ENCODE measurements at places on chromosomes 16 and 17. TPM values are rescaled to one million over a fixed set of nuclear protein-coding genes. Genes with fewer than 3 reads are reported as not detected.

Gene CDH8
- 1.3 TPM for total RNA-seq

DNA sequence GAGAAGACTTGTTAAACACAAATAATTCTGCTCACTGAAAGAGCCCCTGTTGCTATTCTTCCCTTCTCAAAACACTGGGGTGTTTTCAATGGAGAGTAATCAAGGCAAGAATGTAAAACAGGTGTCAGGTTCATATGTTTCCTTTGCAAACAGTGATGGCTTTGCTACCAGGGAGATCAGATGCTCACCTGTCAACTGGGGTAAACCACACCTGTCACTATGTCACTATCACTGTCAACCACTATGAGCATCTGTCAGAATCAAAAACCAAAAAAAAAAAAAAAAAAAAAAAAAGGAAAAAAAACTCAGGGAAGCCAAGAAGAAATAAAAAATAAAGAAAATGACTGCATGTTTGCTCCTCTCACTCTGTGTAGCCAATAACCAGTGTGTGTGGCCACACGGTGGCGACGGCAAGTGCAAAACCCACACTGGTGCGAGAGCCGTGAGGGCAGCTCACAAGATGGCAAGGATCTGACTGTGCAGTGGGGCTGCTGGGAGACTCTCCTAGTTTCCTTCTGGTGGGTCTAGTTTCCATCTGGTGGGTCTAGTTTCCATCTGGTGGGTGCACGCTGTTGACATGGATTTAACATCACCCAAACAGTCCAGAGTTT is 22.7 kb downstream of the USP22 start:
- no peak for DNase-seq

GRCh38 chr17:41559548-41559947 is 12.3 kb downstream of the KRT9 start:
- DNase-seq: peak; percentile 49

DNA sequence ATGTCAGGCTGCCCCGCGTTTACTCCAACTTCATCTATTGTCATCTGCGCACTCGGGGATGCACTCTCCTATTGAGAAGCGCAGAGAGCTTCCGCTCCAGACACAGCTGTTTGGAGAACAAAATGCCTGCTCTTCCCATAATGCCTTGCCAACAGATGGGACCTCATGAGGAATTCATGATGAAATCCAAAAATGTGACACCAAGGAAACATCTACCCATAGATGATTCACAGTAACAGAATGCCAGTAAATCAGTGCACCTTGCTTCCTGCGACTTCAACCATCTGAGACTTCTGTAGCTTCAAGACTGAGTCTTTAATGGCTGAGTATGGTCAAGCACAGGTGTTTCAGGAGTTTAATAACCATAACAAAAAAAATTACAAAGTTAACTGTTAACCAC is 1144.9 kb upstream of the GOT2 start:
- no peak for DNase-seq

- DNase-seq: no peak
Measured at GRCh38 chr17:66849851-66850580, 15.1 kb downstream of the CACNG5 start.

Gene RHBDL3
- total RNA-seq: 0.24 TPM

DNA sequence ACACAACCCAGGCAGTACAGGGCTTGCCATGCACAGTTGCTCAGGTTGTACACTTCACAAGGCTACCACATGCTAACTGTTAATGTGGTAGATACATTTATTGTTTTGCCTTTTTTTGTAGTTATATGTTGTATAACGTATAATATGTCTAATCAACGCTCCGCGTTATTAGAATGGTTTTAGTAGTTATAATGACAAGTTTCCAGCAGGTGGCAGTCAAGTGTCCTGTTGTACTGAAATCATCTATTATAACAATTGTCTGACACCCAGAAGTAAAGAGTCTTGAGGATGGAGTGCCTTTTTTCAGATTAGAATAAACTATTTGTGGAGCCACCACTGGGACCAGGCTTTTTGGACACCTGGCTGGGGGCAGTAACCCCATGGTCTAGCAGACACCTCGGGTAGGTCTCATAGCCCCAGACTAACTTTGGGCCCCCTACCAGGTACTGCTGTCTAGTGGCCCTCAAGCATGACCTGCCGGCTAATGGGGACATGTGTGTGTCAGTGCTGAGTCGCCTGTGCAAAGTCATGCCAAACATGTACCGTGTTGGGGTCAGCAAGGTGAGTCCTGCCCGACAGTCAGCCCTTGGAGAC is 32.8 kb downstream of the MYO15A start:
- DNase-seq: peak; percentile 45

- DNase-seq: no peak
Measured at GRCh38 chr17:70357190-70357589, 187.9 kb downstream of the KCNJ2 start.

Gene SOX15
- total RNA-seq: not detected

Gene TBC1D3C
- not detected for total RNA-seq

- DNase-seq: no peak
Measured at GRCh38 chr16:31767267-31767666, 106.3 kb upstream of the ZNF267 start.

Gene GLIS2
- 0.24 TPM for total RNA-seq

Gene TPPP3
- 0.29 TPM for total RNA-seq

GRCh38 chr16:79434771-79435170 is 165.8 kb downstream of the MAF start:
- no peak for DNase-seq

Gene RSKR
- total RNA-seq: 3.5 TPM

Gene TP53TG3F
- total RNA-seq: not detected

- DNase-seq: peak; percentile 11
Measured at GRCh38 chr17:49687878-49688491, 10.1 kb upstream of the SPOP start.

DNA sequence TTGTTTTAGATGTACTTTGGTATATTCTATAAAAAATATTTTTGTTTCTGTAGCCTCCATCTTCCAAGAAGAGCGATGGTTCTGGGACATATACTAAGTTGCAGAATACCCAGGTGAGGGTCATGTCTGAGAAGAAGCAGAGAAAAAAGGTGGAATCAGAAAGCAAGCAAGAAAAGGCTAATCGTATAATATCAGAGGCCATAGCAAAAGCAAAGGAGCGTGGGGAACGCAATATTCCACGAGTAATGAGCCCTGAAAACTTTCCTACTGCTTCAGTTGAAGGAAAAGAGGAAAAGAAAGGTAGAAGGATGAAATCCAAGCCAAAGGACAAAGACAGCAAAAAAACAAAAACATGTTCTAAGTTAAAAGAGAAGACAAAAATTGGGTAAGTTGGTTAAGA is 154.6 kb downstream of the CHD9 start:
- no peak for DNase-seq

- DNase-seq: peak; percentile 48
Measured at GRCh38 chr16:81366316-81366932, 51.7 kb downstream of the GAN start.

Gene GPR179
- total RNA-seq: not detected

GRCh38 chr17:29665481-29665810 is 42.7 kb upstream of the CORO6 start:
- no peak for DNase-seq

DNA sequence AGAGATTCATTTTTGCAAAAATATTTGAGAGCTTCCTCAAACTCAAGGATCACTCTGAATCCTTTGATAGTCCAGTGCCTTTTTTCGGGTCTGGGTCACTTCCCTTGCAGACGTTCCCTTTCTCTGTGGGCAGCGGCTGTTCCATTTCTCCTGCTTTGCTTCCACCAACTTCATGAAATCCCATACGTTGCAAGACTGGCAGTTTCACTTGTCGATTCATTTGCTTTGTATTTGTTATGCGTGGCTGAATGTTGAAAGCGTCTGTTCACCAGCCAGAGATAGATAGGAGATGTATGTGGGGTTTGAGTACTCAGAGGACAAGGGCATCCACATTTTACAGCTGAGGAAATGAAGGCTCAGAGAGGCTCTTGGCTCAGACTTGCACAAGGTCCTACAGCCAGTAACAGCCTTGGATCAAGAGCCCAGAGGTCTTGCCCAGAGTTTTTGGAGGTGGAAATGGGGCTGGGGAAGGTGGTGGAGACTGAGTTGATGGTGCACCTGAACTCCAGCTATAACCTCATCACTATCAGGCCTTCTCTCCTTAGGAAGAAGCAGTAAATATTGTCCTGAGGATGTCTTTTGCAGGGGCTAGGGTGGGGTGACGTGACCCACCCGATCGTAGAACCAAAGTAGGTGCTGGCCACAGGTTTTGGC is 1.3 kb upstream of the CCDC102A start:
- DNase-seq: no peak

All from RPMI7951 (cell line).